T1000 (cell line): ENCODE measurements at places on chromosomes 1 and 21.

DNA sequence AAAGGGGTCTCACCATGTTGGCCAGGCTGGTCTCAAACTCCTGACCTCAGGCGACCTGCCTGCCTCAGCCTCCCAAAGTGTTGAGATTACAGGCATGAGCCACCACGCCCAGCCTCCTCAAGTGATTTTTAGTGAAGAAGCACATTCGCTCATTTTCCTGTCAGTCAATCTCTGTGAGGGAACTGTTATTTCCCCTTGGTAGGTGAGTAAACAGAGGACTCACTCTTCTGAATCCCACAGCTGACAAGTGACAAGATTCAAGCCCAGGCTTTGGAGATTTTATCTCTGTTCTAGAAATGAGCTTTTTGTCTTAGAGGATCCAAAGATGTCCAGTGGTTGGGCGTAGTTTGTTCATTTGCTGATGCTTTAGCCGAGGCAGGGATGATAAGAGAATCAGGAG, 43.9 kb upstream of the TACSTD2 start:
- DNase-seq, result no peak

DNA sequence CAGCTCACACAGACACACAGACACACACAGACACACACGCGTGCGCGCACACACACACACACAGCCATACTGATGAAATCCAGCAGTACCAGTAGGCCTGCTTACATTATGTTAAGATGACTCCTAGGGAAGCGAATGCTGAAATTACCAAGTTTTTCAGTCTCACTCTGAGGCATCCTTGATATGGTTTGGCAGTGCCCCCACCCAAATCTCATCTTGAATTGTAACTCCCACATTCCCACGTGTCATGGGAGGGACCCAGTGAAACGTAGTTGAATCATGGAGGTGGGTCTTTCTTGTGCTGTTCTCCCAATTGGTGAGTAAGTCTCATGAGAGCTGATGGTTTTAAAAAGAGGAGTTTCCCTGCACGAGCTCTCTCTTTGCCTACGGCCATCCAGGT, 64.1 kb downstream of the TIAM1 start:
- no peak for DNase-seq

DNA sequence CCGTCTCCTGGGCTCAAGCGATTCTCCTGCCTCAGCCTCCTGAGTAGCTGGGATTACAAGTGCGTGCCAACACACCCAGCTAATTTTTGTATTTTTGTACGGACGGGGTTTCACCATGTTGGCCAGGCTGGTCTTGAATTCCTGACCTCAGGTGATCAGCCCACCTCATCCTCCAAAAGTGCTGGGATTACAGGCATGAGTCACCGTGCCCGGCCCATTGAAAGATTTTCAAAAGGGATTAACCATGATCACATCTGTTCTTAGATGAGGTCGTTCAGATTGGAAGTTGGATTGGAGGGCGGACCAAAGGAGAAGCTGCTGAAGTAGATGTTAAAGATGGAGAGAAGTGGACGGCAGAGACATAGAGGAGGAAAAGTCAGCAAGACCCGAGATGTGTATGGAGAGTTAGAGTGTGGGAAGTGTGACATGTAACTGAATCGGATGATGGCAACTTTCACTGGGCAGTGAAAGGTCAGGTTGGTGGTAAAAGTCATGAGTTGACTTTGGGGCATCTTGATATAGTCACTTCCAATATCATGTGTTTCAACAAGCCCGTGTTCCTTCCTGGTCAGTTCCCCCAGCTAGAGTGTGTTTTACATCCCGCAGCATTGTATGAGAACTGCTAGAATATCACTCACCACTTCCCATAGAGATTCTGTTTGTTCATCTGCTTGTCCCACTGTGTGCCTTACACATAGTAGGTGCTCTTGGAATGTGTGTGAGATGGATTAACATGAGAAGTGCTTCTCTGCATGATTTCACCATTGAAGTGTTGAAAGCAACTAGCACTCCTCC, 54.4 kb upstream of the TINAGL1 start:
- DNase-seq, result no peak

DNA sequence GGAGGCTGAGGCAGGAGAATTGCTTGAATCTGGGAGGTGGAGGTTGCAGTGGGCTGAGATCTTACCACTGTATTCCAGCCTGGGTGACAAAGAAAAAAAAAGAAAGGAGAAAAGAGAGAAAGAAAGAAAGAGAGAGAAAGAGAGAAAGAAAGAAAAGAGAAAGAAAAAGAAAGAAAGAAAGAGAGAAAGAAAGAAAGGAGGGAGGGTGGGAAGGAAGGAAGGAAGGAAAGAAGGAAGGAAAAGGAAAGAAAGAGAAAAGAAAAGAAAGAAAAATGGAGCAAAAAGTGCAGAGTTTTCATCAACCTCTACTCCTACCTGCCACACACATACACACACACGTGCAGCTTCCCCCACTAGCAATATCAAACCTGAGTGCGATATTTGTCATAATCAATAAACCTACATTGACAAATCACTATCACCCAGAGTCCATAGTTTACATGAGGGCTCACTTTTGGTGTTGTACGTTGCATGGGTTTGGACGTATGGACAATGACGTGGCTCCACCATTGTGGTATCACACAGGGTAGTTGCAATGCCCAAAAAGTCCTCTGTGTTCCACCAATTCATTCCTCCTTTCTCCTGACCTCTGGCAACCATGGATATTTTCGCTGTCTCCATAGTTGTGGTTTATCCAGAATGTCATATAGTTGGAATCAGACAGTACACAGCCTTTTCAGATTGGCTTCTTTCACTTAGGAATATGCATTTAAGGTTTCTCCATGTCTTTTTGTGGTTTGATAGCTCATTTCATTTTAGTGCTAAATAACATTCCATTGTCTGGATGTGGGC, 36.5 kb downstream of the EVA1C start:
- DNase-seq, result no peak

DNA sequence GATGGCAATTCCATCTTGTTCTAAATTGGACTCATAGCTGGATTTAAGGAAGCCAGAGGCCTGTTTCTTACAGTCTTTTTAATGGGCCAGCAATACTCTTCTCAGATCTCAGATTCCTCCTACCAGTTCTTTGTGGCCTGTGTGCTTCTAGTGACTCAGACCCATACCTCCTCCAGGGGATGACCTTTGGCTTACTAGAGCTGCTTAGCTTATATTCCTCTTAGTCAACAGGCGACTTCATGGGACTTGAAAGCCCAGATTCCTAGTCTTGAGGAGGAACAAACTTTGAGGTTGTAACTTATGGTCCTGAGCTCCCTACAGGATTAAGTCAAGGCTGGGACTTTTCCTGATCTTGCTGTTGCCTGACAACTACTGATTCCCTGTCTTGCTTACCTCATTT, 12.4 kb upstream of the PAPPA2 start:
- DNase-seq, result no peak

GRCh38 chr21:28669971-28670653, 322.6 kb downstream of the LTN1 start:
- DNase-seq, result no peak

GRCh38 chr1:193549081-193549480, 362.7 kb upstream of the B3GALT2 start:
- DNase-seq, result no peak

DNA sequence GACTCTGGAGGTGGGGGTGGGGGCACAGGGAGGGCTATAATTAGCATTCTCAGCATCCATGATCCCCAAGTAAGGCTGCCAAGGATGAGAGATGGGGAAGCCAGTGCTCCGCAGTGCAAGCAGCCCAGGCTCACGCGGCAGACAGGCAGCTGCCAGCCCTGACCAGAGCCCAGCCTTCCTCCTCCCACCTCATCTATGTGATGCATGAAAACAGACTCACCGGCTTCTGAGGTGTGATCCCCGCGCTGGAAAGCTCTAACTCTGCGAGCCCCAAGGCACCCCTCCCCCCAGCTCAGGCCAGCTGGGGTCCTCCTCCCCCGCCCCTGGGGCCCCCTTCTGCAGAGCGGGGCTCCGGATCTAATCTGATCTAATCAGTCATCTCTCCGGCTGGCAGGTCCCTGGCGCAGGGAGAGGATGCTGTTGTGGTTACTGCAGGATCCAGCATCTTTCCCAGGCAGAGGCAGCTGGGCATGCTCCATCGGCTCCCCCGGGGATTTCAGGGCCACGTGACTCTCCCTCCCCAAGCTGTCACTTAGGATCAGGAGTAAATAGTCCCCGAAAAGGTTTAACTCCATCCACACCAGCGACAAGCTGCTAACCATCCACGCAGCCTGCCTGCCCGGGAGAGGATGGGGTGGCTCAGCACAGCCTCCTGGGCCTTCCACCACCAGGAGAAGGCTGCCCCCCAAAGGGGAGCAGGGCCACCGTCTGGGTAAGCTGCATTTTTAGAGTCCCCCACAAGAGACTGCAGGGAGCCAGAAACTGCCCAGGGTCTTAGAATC, at the start of gene PLEKHA6:
TSS of gene PLEKHA6 (minus strand) at position 456 of the 782 bp plus-strand sequence. CDS start 86,202 bp downstream, outside the sequence.
- peak; percentile 69 for DNase-seq

GRCh38 chr1:243390162-243390791, 134.4 kb downstream of the SDCCAG8 start:
- no peak for DNase-seq

GRCh38 chr21:25936776-25937175, 202.0 kb downstream of the GABPA start:
- DNase-seq, result no peak

- no peak for DNase-seq
Observed at GRCh38 chr1:11318982-11319381, 46.0 kb downstream of the UBIAD1 start.

- no peak for DNase-seq
Observed at GRCh38 chr1:13832100-13832499, 132.1 kb downstream of the PRDM2 start.

GRCh38 chr1:203120325-203121153, 7.0 kb upstream of the ADORA1 start:
- DNase-seq, result no peak

- DNase-seq, result no peak
Observed at GRCh38 chr1:216710055-216710454, 13.2 kb downstream of the ESRRG start.

DNA sequence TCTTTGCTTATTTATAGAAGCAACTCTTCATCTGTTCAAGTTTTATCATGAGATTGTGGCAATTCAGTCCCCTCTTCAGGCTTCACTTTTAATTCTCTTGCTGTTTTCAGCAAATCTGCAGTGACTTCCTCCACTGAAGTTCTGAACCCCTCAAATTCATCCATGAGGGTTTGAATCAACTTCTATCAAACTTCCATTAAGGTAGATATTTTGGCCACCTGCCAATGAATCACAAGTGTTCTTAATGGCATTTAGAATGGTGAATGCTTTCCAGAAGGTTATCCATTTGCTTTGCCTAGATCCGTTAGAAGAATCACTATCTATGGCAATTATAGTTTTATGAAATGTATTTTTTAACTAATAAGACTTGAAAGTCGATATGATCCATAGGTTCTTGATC, 946.7 kb upstream of the B3GALT2 start:
- DNase-seq, result no peak

DNA sequence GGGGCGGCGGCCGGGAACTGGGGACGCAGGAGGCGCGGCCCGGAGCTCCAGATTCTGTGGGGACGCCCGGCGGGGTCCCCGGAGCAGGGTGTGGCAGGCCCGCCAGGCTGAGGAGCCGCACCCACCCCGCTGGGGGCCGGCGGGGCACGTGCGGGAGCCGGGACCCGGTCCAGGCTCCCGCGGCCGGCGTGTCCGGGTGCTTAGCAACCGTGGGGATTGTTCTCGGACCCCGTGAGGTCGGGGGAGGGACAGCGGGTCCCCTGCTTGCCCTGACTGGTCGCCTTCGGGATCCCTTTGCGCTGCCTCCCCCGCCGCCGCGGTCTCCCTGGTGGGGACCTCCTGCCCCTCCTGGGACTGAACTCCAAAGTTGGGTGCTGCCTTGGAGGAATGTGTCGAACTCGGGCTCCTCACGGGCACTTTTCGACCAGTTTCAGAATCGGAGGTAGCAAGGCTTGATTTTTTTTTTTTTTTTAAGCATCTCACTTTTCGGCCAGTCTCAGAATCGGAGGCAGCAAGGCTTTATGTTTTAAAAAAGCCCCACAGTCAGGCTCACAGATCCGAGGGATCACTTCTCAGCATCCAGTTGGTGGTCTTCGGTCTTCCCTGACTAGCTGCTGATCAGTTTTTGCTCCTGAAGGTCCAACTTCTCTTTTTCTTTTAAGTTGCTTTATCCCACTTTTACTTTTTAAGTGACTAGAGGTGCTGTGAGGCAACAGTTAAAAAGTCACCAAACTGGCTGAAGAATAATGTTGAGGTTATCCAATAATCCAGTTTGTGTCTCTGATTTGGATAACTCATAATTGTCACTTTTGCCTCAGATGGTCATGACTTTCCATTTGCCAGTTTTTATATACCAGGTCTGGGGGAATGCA, 648 bp downstream of the FAM76A start:
- peak; percentile 68 for DNase-seq

GRCh38 chr1:14735841-14736240, 137.4 kb downstream of the KAZN start:
- no peak for DNase-seq

GRCh38 chr1:3922201-3922725, 22.2 kb upstream of the C1orf174 start:
- DNase-seq, result no peak

GRCh38 chr1:175197531-175197930, 5.0 kb upstream of the KIAA0040 start:
- DNase-seq, result peak; percentile 7

- DNase-seq, result peak; percentile 41
Observed at GRCh38 chr21:45747802-45748445, 104.4 kb downstream of the PCBP3 start.

- no peak for DNase-seq
Observed at GRCh38 chr1:24874611-24875234, 55.4 kb downstream of the RUNX3 start.
